ENCODE measurements at places on chromosomes 11 and 22.

- DNase-seq, result no peak
These were observed 14.0 kb downstream of the MPEG1 start for GRCh38 chr11:59198726-59199125.

DNA sequence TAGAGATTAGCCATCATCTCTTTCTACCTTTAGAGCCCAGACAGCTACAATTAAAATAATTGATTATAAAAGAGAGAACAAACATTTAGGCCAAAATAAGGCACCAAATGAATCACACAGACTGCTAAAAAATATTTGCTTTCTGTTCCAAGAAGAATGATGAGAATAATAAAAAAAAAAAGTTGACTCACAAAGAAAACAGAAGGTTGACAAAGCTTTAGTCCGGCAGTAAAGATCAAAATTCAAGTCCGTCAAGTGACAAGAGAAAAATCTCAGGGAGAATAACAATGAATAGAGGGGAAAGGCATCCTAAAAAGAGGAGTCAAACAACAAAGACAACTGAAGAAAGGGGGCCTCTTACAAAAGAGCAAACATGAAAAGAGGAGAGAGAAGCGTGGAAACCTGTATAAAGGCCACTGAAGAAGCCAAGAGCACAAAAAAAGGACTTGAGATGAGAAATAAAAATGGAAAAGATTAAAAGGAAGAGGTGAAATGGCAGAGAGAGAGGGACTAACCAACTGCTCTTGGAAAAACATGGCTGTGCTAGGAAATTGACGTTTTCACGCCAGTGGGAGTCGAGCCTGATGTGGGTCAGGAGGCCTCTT lies 910.2 kb downstream of the OPCML start:
- no peak for DNase-seq

DNA sequence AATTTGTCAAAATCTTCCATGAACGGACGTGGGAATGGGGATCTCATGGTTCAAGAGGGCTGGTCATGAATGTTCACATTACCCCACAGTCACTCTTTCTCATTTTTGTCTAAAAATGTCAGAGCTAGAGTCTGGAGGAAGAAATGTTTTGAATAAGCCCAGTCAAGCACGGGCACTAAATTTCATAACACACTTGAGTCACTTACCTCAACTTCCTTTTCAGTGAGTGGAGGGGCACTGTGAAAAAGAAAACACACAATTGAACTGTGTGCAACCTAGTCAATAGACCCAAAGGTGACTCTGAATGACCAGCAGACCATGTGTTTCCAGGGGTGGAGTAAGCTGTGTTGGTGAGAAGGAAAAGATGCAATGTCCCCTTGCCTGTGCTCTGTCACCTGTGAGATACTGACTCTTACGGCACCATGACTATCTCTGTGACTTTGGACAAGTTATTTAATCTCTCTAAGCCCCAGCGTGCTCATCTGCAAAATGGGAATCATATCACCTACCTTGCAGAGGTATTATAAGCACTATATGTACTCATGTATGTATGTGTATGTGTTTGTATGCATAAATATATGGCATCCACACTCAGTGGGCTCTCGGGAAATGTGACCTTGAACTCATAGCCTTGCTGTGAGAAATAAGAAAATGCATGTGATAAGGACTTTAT lies 38.2 kb upstream of the LYVE1 start:
- DNase-seq, result peak; percentile 90

DNA sequence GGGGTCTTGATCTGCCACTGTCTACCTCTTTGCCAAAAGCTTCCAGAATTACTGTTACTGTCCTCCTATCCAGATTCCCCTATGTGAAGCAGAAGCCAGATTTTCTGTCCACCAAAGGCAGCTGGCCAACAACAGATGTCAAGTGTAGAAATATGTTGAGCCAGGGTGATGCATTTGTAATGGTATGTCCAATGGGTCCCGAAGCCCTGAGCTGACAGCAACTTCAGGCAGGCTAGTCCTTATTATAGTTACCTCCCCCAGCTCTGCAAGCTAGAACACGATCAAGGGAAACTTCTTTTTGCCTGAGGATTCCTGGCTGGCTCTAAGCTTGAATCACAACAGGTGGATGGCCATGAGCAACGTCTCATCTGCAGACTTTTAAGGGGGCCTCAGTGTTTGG lies 10.2 kb downstream of the PAMR1 start:
- no peak for DNase-seq

DNA sequence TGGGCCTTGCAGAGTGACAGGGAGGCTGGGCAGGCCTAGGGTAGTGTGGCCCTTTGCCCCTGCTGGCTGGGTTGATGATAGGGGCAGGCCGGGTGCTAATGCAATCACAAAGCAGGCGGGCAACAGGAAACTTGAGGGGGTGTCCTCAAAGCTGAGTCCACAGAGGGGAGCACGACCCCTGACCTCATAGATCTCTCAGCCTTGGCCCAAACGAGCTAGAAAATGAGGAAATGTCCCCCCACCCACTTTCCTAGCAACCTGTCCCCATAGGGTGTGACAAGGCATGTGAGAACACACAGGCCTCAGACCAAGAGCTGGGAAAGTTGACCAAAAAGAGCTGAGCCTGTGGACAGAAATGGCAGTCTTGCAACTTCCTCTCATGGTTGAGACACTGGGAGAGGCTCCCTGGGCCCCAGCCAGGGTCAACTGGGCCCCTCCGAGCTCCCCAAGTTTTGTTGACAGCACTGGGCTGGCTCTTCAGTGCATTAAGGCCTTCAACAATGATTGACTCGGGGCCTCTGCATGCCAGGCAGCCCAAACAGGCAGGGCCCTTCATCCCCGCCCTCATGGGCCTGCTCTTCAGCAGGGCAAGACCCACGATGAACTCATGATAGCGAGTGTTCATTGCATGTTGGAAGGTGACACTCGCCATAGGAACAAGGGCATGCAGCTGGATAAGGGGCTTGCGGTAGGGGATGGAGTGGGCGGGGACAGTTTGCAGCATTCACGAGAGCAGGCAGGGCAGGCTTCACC lies 9.8 kb upstream of the SPI1 start:
- peak; percentile 83 for DNase-seq

GRCh38 chr22:45441138-45441537 lies 27.6 kb downstream of the RIBC2 start:
- DNase-seq, result peak; percentile 40

- no peak for DNase-seq
These were observed 13.6 kb downstream of the GNB1L start for GRCh38 chr22:19840955-19841640.

GRCh38 chr11:8658321-8659057 lies 24.0 kb downstream of the TRIM66 start:
- DNase-seq, result no peak

GRCh38 chr11:87803748-87804147 lies 371.5 kb downstream of the RAB38 start:
- DNase-seq, result no peak

- DNase-seq, result no peak
These were observed 105.0 kb upstream of the RAG2 start for GRCh38 chr11:36703055-36703404.

DNA sequence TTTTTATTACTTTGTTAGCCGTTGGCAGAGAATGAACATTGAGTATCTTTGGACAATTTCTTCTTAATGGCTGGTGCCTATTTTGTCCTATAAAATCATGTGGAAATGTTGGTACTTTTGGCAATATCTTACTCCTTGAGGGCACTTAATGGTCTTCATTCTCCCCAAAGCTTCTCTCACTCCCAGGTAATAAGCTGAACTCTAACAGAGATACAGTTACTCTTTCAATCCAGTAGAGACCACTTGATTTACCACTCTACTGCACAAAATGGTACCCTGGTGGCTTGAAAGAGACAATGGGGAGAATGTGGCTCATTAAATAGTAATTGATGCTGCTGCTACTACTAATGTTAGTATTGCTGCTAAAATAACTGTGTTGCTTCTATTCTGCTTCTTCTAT lies 53.0 kb downstream of the MAML2 start:
- DNase-seq, result no peak

DNA sequence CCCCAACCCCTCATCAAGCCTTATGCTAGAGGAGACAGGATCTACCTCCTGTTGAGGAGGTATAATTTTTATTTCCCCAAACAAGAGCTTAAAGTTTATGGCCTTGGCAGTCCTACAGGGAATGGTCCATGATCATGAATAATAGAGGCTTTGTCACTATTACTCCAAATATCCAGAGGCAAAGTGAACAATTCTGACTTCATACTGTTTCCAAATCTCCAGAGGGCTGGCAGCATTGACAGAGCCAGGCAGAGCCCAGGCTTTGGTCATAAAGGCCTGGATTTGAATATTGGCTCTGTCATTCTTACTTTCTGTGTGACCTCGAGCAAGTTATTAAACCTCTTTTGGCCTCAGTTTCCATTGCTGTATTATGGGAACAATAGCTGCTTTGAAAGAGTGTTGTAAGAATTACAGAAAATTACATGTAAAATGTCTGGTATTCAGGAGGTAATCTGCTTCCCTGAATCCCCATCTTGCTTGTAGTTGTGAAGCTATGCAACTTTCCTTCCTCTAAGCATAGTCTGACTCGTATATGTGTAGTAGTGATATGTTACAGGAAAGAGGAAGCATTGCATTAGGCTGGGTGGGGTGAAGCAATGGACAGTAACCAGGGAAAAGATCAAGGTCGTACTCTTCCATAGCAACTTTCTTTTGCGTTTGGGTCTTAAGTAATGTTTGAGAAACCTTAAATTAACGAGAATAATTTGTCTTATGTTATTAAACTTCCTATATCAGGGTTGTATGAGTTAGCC lies 88.8 kb downstream of the CD44 start:
- DNase-seq, result peak; percentile 88

- DNase-seq, result no peak
These were observed 8.2 kb downstream of the CREB3L1 start for GRCh38 chr11:46285594-46286033.

DNA sequence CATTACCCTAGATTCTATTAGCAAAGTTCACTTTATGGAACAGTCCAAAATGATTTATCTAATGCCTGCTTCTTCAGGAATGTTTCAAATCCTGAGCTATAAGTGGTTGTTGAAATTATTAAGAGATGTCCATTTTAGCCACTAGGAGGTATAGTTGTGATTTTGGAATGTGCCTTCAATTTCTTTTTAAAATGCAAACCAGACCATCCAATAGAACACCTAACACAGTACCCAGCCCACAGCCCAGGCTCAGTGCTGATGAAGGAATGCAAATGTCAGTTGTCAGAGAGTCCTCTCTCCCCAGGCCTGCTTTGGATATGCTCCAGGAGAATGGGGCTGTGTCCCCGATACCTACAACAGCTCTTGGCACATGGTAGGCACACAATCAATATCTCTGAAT lies 85.8 kb upstream of the E2F8 start:
- no peak for DNase-seq

GRCh38 chr11:2072551-2073261 lies 66.5 kb downstream of the IGF2 start:
- no peak for DNase-seq

DNA sequence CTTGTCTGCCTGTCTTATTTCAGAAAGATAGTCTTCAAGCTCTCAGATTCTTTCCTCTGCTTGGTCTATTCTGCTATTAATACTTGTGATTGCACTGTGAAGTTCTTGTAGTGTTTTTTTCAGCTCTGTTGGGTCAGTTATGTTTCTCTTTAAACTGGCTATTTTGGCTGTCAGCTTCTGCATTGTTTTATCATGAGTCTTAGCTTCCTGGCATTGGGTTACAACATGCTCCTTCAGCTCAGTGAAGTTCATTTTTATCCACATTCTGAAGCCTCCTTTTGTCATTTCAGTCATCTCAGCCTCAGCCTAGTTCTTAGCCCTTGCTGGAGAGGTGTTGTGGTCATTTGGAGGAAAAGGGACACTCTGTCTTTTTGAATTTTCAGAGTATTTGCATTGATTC lies 15.5 kb upstream of the DEPDC7 start:
- DNase-seq, result no peak

DNA sequence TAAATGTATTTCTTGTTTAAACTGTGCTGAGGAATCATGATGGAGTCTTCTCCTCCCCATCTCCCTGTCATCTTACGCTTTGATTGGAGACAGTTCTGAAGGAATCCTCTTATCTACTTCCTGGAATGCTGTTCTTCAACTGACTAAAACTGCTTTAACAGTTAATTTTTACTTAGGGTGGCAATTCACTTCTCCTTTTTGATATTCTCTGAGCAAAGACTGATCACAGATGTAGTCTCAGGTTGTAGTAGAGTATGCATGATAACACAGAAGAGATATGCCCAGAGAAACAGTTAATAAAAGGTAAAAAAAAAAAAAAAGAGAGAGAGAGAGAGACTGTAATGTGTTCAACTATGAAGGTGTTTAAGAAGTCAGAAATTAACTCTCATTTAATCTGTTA lies 1.4 kb upstream of the CASP5 start:
- no peak for DNase-seq

- peak; percentile 11 for DNase-seq
These were observed 10.7 kb upstream of the ACCSL start for GRCh38 chr11:44036811-44037657.

DNA sequence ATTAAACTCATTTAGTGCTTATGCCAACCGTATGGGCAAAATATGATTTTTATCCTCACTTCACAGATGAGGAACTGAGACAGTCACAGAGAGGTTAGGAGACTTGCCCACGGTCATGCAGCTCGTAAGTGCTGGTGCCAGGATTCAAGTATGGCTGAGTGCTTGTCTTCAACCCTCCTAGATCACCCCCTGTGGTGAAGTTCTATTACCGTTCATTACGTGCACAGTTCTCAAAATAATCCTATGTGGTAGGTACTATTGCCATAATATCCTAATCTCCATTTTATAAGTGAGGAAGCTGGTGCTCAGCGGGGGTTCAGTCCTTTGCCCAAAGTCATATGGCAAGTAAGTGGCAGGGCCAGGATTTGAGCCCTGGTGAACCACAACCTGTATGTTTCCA lies 1.5 kb downstream of the MIEF1 start:
- DNase-seq, result no peak

DNA sequence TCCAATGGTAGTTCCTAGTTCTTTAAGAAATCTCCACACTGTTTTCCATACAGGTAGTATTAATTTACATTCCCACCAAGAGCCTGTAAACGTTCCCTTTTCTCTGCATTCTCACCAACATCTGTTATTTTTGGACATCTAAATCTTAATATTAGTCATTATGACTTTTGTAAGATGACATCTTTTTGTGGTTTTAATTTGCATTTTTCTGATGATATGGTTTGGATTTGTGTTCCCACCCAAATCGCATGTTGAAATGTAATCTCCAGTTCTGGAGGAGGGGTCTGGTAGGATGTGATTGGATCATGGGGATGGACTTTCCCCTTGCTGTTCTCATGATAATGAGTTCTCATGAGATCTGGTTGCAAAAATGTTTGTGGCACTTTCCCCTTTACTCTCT lies 89.0 kb downstream of the MUC15 start:
- DNase-seq, result no peak
